ENCODE measurements at places on chromosomes 16 and 17. TPM values are rescaled to one million over a fixed set of nuclear protein-coding genes. Genes with fewer than 3 reads are reported as not detected.

SLC2A4 gene
- total RNA-seq = 0.13 TPM

SLC16A3 gene
- 98.1 TPM for total RNA-seq

ATP1B2 gene
- total RNA-seq = 0.33 TPM

TP53TG3C gene
- total RNA-seq = 0.11 TPM

SLFN14 gene
- not detected for total RNA-seq

Measured in A549 treated with CpdA at 1 μM for 4 hours (cell line).